ENCODE measurements at places on chromosomes 4 and X.

DNA sequence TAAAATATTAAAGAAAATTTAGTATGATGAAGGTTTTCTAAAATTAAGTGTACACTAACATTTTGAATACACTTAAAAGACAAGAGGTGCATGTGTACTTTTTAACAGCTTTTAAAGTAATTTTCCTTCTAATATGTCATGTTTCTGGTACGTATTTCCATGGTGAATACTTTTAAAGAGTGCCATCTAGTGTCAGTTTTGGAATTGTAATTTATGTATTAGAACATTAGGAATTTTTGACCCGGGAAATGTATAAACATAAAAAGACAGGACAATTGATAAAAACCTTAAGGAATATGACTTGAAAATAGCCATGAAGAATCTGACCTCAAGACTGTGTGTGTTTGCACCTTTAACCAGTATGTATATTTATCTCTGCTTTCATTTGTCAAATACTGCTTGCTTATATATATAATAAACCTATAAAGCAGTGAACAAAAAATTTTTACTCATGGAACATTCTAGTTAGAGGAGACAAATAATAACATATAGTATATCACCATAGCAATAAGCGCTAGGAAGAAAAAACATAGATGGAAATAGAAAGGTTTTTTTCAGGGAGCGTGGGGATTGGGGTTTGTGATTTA, 7.2 kb downstream of the GSTCD start:
- DNase-seq, result peak; percentile 46

GRCh38 chrX:40107291-40108161, 9.8 kb upstream of the BCOR start:
- no peak for DNase-seq

- DNase-seq, result no peak
These were observed 4.0 kb downstream of the GABRA2 start for GRCh38 chr4:46385946-46386345.

DNA sequence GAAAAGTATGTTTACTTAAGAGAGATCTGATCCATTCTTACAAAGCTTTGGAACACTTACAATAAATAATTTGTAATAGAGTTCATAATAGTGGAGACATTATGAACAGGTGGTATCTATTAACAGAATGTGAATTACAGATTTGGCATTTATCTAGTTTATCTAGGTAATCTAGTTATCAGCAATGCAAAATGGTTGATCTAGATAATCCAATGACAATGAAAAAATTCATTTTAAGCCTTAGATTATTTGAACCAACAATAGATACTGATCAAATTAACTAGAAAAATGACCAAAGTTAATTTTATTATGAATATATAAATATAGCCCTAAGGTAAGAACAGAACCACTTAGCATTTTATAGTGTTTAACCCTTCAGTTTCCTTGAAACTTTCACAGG, 10.4 kb upstream of the NSUN7 start:
- DNase-seq, result no peak

GRCh38 chrX:121639781-121640180, 592.4 kb downstream of the GLUD2 start:
- DNase-seq, result no peak

DNA sequence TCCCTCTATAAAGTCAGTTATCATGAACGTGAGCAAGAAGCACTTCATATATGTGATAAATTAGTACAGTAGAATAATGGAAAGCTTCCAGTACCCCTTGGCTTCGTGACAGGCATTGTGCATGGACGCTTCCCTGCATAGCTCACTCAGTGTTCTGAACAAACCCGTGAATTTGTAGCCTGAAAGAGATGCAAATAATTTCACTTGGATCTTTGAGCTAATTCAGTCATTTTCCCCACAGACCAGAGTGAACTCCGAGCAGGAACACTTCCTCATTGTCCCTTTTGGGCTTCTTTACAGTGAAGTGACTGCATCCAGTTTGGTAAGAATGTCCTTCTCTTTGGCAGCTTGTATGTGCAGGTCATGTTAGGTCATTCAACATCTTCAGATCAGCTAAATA, 50.1 kb downstream of the ADD1 start:
- no peak for DNase-seq

DNA sequence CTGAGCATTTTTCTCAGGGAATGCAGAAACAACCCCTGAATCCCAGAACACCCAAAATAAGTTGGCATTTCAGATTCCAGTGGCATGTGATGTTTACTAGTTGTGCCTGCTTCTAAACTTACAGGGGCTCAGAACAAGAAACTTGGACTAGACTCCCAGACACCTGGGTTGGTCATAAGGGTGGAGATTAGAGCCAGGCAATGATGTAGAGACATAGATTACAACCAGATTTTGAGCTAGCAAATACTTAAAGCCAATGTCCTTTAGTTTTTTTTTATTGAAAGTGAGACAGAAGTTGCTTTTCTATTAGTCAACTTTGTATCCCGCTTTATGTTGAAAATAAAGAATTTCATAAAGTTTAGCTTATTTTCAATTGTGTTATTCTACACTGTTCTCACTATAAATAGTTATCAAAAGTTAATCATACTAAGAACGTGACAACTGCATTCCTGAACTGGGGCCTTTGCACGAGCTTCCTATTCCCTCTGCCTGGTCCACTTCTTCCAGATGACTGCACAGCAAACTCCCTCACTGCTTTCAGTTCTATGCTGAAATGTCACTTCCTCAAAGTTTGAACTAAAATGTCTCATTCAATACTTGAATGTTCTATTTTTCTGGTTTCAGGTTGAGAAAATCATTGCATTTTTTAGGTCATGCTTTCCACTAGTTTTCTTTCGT, 224.7 kb upstream of the PPP1R2C start:
- DNase-seq, result no peak

- DNase-seq, result peak; percentile 28
These were observed 184.1 kb downstream of the MID1IP1 start for GRCh38 chrX:38985375-38985774.

GRCh38 chr4:823176-823760, 2.7 kb downstream of the CPLX1 start:
- DNase-seq, result no peak

- peak; percentile 81 for DNase-seq
These were observed 5.5 kb upstream of the ANTXR2 start for GRCh38 chr4:80078346-80079092.

- no peak for DNase-seq
These were observed 36.9 kb downstream of the AMMECR1 start for GRCh38 chrX:110280954-110281353.

DNA sequence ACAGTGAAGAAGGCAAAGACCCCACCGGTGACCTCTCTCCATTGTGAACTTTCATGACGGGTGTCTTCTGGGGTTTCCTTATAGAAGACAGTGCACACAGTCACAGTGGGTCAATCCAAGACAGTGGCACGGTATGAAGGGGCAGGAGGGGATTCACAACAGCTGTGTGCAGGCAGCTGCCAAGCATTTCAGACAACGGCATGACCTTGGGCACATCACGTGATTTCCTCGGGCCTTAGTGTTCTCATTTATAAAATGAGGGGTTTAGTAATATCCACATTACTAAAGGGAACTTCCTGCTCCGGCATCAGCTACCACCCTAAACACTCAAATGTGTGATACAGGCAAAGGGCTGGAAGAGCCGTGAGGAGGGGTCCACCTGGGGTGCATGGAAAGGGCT, 42.9 kb downstream of the RBM47 start:
- no peak for DNase-seq

- no peak for DNase-seq
These were observed 1.1 kb upstream of the UBE2D3 start for GRCh38 chr4:102828497-102828808.

DNA sequence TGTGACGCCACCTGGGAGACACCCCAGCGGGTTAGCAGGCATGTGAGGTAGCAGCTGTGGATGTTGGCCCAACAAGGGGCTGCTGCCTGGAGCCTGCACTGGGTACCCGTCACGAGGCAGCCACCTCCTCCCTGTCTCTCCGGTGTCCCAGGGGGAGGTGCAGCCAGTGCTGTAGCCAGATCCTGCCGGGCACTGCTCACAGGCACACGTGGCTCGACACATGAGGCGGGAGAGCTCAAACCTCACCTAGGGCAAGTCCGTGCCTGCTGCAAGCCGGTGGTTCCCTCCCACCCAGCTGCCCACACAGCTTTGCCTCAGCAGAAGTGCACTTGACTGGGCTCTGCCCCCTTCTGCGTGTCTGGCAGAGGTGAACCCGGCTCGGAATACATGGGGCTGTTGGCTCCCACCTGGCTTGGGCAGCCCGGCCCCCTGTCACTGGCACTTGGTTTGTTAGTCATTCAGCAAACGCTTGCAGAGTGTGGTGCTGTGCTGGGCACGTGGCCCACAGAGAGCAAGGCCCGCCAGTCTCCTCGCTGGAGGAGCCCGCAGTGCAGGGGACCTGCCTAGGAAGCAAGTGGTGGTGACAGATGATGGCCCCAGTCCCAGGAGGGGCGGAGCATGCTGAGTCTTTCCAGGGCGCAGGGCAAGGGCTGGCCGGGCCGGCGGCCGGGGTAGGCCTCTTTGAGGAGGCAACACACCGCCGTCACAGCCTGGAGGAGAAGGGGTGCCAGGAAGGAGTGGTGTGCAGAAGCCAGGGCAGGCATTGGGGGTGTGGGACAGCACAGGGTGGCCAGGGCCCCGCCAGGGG, 10.1 kb upstream of the SH3TC1 start:
- peak; percentile 99 for DNase-seq

GRCh38 chr4:114857831-114858230, 255.6 kb downstream of the NDST4 start:
- DNase-seq, result peak; percentile 77

DNA sequence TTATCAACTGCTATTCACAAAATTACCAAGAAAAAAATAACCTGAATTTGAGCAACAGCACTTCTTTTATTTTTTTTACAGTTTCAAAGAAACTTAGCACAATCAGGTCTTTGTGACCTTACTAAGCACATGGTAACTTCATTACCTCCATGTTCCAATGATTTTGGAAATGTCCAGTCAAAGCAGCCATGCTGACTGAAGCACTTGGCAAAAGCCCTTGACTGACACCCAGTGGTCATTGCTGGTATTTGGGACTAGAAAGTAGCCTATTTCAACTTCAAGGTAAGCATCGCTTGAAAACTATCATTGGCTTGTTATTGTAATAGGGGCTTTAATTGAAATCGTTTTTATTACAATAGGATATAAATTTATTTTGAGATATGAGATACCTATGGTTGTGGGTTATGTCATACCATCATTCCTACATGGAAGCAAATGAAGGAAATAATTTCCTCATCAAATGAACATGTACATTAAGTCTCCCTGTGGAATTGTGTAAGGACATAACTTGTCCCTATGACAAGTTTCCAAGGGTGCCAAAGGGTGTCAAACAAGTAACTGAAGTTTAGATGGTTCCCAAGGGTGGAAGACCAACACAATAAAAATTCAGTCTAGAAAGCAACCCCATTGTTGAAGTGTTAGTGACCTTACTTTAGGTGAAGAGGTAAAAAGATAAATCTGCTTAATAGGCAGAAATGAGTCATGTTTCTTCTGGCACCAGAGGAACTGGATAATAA, 15.2 kb upstream of the ANXA10 start:
- peak; percentile 80 for DNase-seq

GRCh38 chr4:177855507-177856197, 413.4 kb upstream of the AGA start:
- DNase-seq, result no peak

- no peak for DNase-seq
These were observed 145.0 kb upstream of the LEF1 start for GRCh38 chr4:108313546-108314339.

- DNase-seq, result no peak
These were observed 38.9 kb downstream of the RUFY3 start for GRCh38 chr4:70760662-70761061.

- peak; percentile 85 for DNase-seq
These were observed 40.4 kb downstream of the ENPEP start for GRCh38 chr4:110516106-110516922.

GRCh38 chr4:138555108-138555507, 313.0 kb upstream of the SLC7A11 start:
- no peak for DNase-seq

- no peak for DNase-seq
These were observed 44.8 kb upstream of the CBR4 start for GRCh38 chr4:169054879-169055278.

DNA sequence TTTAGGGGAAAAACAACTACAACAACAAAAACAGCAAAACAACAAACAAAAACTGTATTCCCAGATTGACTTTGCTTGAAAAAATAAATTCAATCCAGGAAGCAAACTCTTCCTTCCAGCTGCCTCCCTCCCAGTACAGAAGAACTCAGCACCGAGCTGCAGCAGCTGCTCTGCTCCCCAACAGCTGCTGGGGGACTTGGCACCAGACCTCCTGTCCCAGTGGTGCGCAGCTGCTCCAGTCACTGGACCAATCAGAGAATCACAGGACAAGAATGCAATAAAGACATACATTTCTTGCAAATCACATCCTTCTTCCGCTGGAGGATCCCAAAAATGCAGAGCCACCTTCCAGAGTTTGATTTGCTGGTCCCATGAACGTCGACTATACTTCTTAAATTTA, 11.8 kb upstream of the FAM53A start:
- DNase-seq, result no peak

GRCh38 chr4:288891-289290, 16.4 kb downstream of the ZNF732 start:
- DNase-seq, result peak; percentile 53

- no peak for DNase-seq
These were observed 13.2 kb downstream of the CLNK start for GRCh38 chr4:10671366-10671765.
